ENCODE measurements at places on chromosomes 5 and 9. TPM values are rescaled to one million over a fixed set of nuclear protein-coding genes. Genes with fewer than 3 reads are reported as not detected.

Gene SLC6A19
- total RNA-seq = 0.32 TPM

Gene SHOC1
- 0.02 TPM for total RNA-seq

Gene ANKRD31
- 0.06 TPM for total RNA-seq

Gene SRD5A1
- total RNA-seq = 27.7 TPM

Gene TLX3
- total RNA-seq = not detected

Gene BBLN
- 58.2 TPM for total RNA-seq

Gene PTGS1
- total RNA-seq = 2.3 TPM

Gene SLC27A6
- not detected for total RNA-seq

Gene ENDOG
- 30.3 TPM for total RNA-seq

Gene SHC3
- 0.22 TPM for total RNA-seq

Gene SLC34A3
- 0.07 TPM for total RNA-seq

Gene TSLP
- total RNA-seq = not detected

Gene BARHL1
- not detected for total RNA-seq

Gene AMACR
- total RNA-seq = 15.4 TPM

Gene IRX2
- total RNA-seq = 2.2 TPM

Gene LTC4S
- total RNA-seq = 0.22 TPM

Gene PKD2L2
- not detected for total RNA-seq

Gene SSNA1
- 134 TPM for total RNA-seq

Gene HRCT1
- total RNA-seq = 0.18 TPM

Gene CDC20B
- 0.08 TPM for total RNA-seq

Gene NUTM2F
- total RNA-seq = not detected

Gene SPATA31E1
- total RNA-seq = not detected

Gene OR1N1
- not detected for total RNA-seq

Gene ZBTB26
- 2.1 TPM for total RNA-seq

Gene PCDHB3
- 0.30 TPM for total RNA-seq

Gene HMGCS1
- 57.8 TPM for total RNA-seq

Gene PRRX2
- total RNA-seq = 5.6 TPM

Gene FOXD4L6
- total RNA-seq = not detected

Gene PLAA
- 35.0 TPM for total RNA-seq

Gene PDE8B
- 2.0 TPM for total RNA-seq

Gene SPARC
- 15.7 TPM for total RNA-seq

Gene NR4A3
- total RNA-seq = 1.6 TPM

Gene PTPN3
- total RNA-seq = 19.2 TPM

Gene GABRP
- not detected for total RNA-seq

Gene PCDHGA10
- total RNA-seq = 0.02 TPM

Gene CDX1
- total RNA-seq = not detected

Gene PIP5KL1
- total RNA-seq = 1.6 TPM

Gene DND1
- 0.72 TPM for total RNA-seq

Gene RANBP17
- 1.6 TPM for total RNA-seq

Data from A549 treated with dexamethasone at 1 μM for 4 hours (cell line).